Activated CD8-positive, alpha-beta memory T cell treated with anti-CD3 and anti-CD28 coated beads for 4 hours (primary cell): ENCODE measurements at places on chromosomes 6 and 20.

DNA sequence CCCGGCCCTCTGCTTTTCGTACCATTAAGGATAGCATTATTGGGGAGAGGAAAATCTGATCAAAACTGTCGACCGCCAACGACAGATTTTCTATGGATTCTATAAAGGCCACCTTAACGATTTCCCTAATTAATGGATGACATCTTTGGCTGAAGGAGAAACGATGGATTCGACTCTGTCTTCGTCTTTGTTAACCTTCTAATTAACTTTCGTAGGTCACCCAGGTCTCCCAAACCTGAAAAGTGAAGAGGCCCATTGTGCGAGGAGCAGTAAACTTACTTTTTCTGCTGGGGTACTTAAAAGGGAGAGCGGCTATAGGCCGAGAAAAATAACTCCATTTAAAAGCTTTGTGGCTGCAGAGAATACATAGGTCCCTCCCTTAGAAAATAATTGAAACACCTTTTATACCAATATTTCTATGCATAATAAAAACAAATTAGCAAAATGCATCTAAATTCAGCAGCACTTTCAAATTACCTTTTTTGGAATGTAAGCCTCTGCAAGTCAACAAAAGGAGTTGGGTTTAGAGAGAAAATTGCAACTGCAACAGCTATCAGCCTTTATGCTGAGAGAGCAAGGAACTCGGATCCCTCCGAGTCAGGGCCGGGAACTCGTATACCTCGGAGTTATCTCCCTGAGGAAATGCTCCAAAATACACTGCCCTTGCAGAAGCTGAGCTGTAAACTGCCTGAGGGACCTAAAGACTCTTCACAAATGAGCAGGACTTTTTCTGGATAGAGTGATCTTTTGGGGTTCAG is 31.4 kb upstream of the NR2E1 start:
- no peak for DNase-seq

DNA sequence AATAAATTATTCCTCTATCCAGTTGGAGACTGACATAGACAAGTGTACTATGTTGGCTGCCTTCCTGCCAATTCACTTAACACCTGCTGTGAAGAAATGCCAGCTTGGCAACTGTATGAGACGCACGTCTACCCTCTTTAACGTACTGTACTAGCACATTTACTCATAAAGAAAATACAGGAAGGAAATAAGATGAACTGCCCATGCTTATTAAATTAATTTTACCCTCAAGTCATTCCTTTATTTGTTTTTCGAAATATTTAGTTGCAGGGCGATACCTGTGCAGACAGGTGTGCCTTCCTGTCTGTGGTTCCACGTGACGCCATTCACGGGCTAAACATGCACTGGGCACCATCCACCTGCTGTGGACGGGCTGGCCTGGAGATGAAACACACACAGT is 52.0 kb downstream of the PSMG4 start:
- DNase-seq, result no peak

GRCh38 chr6:84007871-84008270 is 25.7 kb upstream of the MRAP2 start:
- DNase-seq, result no peak

DNA sequence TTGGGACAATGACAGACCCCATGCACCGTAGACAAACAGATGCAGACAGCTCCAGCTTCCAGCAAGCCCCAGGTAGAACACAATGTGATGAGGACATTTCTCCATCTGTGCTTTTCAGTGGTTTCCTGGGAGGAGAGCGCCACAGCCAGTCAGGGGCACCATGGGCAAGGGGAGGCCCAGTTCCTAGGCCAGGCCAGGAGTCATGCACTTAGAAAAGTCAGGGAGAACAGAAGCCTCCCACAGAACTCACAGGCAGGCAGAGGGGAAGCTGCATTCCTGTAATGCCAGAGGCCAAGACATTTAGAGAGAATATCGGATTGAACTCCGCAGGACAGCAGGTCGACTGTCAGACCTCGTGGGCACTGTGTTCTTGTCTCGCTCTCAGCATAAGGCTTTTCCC is 9.2 kb downstream of the SYNDIG1 start:
- no peak for DNase-seq
